ENCODE measurements at places on chromosomes 4 and X.

DNA sequence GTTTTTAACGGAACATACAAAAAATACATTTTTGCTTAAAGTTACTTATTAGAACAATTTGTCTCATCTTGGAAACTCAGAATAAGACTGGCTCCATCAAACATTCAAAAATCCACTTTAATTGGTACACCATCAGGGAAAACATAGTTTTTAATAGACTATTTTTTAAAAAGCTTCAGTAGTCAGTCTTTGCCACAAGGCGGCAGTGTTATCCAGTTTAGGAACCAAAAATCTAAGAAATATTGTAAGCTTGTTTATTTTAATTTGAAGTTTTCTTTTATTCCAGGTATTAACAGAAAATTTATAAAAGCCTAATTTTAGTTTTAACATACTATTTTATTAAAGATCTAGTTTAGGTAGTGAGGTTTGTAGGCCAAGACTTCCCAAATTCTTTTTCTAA lies 107.7 kb downstream of the APOOL start:
- DNase-seq: peak; percentile 10

DNA sequence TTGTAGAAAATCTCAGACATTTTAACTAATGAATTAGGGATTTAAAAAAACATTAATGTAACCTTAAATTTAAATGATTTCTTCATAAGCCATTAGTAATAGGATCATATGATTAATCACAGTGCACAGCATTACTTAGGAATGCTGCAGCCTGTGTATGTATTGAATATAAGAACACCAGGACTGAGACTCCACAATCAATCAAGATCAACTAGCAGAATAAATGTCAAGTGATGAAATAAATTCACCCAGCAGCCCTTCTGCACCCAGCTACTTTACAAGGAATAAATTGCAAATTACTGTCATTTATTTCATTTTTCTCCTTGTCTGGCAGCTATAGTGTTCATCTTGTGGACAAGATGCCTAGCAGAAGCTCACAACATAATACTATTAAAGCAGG lies 46.5 kb downstream of the NEIL3 start:
- peak; percentile 59 for DNase-seq

DNA sequence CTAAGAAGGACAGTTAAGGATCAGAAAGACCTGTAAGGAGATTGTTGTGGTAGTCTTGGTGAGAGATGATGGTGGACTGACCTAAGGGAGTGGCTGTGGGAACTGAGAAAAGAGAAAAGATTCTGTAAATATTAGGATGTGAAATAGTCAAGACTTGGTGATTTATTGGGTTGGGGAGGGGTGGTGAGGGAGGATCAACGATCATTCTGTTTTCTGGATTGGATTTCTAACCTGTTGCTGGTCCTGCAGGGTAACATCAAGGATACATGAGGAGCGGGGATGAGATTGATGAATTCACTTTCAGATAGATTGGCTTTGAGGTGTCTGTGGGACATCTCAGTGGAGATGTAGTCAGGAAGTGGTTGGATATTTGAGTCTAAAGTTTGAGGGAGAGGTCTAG lies 1.4 kb downstream of the PIN4 start:
- no peak for DNase-seq

DNA sequence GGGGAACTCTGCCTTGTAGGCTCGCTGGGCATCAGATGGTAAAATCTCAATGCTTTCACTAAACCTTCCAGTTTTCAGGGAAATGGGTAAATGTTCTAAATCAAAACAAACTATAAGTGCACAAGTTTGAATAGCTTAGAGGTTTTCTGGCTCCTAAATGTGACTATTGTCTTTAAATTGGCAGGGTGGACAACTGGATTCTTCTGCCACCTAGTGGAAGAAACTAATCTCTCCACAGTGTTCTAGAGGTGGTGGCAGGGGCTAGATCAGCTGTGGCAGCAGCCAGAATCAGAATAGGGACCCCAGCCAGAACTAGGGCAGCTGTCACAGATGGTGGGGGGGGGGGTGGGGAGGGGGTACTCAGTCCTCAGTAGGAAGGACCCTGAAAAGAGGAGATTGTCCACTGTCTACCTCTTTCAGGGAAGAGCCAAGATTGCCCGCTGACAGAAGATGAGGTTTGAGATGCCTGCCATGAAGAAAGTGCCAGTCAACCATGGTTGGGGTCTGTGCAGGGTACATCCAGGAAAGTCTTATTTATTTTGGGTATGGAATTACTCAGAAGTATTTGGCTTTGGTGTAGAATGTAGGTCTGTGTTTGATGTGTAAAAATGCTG lies 201.4 kb downstream of the CCNG2 start:
- DNase-seq: peak; percentile 56

GRCh38 chrX:124239324-124239723 lies 93.1 kb upstream of the TEX13D start:
- DNase-seq: no peak

GRCh38 chrX:42472727-42473126 lies 305.2 kb downstream of the PPP1R2C start:
- DNase-seq: no peak

GRCh38 chrX:118718737-118719136 lies 8.7 kb upstream of the IL13RA1 start:
- DNase-seq: no peak

GRCh38 chr4:149296503-149296902 lies 519.1 kb downstream of the IQCM start:
- no peak for DNase-seq

DNA sequence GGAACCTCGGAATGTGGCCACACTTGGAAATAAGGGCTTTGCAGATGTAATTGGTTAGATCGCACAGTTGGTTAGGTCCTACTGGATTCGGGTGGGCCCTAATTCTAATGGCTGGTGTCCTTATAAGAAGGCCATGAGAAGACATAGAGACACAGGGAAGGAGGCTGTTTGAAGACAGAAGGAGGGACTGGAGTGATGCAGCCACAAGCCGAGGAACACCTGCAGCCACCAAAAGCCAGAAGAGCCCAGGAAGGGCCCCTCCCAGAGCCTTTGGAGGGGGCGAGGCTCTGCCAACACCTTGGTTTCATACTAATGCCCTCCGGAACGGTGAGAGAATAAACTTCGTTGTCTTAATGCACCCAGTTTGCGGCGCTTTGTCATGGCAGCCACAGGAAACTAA lies 47.0 kb downstream of the EVC start:
- no peak for DNase-seq

DNA sequence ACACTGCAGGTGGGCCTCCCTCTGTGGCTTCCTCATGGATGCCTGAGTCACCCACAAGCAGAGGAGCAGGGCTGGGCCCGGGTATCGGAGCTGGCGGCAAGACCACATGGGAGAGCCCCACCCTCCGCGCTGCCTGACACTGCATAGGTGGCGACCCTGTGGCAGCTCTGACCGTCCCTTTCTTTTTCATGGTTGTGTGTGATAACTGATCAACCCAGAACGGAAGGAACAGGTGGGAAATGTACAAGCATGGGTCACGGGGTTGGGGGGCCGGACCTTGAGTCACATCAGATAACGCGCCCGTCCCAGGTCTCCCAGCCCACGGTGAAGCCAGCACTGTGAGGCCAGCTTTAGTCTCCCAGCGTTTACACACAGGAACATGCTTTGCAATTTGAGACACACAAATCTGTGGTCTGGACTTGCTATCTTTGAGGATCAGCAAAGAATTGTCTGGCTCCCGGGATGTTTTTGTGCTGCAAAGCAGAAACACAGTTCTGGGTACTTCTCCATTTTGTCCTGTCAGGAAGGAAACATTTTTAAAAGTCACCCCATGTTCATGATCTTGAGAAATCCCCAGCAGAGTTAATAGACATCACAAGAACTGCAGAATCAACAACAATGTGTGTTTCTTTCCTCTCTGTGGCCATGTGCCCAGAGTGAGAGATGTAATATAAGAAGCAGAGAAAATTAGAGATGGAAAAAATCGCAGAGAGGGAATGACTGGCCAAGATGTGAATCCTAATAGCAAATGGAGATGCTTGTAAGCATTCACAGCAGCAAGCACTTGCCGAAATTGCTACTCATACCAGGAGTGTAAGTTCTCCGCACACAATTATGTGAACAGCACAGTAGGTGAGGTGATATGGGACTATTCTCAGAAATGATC lies 70.1 kb upstream of the CBR4 start:
- peak; percentile 49 for DNase-seq

DNA sequence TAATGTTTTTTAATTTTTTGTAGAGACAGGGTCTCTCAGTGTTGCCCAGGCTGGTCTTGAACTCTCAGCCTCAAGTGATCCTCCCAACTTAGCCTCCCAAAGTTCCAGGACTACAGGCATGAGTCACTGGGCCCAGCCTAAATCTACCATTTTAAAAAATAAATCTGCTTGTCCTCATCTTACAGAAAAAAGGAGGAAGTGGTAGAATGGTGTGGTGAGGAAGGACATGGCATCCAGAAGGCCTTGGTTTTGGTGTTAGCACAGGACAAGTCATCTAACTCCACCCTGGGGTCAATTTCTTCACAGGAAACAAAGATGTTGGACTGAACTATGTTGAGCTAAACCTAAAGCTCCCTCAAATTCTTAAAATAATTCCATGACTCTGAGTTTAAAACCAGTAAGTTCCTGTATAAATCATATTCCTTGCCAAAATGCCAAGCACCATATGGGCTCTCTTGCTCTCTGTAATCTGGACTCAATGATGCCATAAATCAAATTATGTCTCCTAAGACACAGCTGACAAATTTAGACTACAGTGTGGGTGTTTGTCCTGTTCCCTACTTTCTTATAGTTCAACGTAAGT lies 253.9 kb upstream of the NOCT start:
- DNase-seq: no peak

DNA sequence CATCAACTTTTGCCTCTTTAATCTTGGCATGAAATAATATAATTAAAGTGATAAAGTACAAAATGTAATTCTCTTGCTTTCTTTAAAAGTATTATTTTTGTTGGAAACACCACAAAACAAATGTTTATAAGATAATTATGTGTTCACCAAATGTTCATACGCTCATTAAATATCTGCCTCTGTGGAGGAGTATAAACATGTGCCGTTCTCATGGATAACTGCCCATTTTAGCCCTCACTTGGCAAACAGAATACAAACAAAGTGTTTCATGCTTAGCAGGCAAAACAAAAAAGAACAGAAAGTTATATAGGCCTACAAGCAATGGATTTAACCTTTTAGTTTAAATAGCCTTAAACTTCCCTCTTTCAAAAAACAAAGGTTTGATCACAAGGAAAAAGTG lies 800.5 kb upstream of the DIAPH2 start:
- no peak for DNase-seq

- DNase-seq: no peak
Measured at GRCh38 chr4:38268837-38269236, 308.6 kb downstream of the PTTG2 start.

GRCh38 chr4:123652476-123652875 lies 255.9 kb downstream of the SPRY1 start:
- no peak for DNase-seq

GRCh38 chrX:105331244-105331643 lies 110.8 kb upstream of the TEX13A start:
- peak; percentile 61 for DNase-seq

DNA sequence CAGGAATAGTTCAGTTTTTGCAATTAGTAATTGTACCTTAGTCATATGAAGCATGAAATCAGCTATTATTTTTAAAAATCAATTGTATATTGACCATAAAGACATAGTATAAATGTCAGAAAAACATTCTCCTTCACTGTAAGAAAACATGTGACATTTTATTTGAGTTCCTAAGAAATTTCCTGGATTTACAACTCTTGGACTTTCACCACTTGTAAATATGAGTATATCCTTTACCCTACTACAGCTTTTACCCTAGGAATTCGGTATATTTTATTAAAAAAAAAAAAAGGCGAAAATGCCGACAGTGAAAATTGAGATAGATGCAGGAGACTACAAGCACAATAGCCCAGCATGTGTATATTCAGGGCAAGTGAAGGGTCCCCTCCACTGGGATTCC lies 14.9 kb downstream of the ADH1A start:
- DNase-seq: no peak

Measured in epithelial cell of esophagus (primary cell).